ENCODE measurements at places on chromosomes 4 and X.

- DNase-seq: peak; percentile 26
These were observed 144.2 kb downstream of the PDLIM5 start for GRCh38 chr4:94595880-94596483.

GRCh38 chrX:150846130-150846529 lies 52.3 kb downstream of the CD99L2 start:
- no peak for DNase-seq

GRCh38 chrX:122363112-122363795 lies 820.8 kb upstream of the GRIA3 start:
- peak; percentile 17 for DNase-seq

GRCh38 chr4:80186676-80187075 lies 10.6 kb upstream of the PRDM8 start:
- DNase-seq: no peak

DNA sequence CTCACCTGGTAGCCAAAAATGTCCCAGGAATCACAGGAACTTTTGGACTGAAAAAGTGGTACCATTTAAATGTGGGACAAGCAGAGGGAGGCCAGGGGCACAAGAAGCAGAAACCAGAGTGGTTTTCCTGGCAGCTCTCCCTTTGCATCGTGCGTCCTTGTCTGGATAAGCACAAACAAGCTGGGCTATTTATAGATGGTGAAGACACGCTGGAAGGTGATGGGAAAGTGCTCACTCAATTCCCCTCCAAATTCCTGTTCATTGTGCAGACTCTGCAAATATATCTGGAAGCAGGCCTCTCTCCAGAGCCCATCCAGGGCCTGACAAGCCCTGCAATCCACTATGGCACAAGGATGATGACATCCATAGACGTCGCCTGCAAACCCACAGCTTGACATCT lies 63.6 kb upstream of the MAP3K15 start:
- no peak for DNase-seq

DNA sequence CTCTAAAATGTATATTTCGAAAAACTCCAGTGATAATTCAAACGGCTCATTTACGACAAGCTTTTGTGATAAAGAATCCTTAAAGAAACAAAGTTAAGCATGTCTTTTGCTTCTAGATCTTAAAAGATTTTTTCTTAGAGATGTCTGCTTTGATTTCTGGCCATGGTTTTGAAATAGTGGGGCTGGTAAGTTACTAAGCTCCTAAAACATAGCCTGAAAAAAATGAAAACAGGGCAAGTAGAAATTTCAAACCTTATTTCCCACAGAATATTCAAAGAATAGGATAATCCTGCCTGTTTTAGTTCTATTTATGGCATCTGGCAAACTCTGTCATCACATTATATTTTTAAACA lies 318.3 kb downstream of the ARHGAP24 start:
- no peak for DNase-seq

DNA sequence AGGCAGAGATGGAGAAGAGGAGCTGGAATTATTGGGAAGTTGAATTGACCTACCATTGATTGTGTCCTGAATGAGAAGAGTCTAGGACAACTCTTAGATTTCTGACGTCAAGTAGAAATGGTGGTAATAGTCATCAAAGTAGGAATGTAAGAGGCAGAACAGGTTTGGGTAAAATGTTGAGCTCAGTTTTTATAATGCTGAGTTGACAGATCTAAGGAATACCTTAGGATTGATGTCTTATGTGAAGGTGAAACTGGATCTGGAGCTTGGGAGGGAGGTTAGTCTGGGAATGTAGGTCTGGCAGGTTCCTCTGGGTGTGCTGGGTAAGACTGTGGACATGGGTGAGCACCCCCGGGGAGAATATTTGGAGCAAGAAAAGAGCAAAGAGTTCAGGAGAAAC lies 31.9 kb downstream of the JADE1 start:
- peak; percentile 35 for DNase-seq

- no peak for DNase-seq
These were observed 20.2 kb downstream of the SYAP1 start for GRCh38 chrX:16739574-16739973.

DNA sequence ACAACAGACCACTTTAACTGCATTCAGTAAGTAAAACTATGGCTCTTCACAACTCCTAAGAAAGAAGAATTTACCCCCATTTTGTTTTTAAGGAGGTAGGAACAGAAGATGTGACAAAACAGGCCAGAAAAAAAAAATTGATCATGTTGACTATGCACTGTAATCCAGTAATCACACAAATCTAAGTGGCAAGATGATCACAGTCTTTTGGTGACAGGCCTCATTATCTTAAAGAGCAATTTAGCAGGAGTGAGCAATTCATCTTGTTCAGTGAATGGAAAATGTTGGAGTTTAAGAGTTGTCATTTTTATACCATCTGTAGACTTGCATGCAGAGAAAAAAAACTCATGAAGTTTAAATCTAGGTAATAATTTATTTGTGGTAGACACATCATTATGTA lies 115.1 kb downstream of the SLC39A8 start:
- no peak for DNase-seq

DNA sequence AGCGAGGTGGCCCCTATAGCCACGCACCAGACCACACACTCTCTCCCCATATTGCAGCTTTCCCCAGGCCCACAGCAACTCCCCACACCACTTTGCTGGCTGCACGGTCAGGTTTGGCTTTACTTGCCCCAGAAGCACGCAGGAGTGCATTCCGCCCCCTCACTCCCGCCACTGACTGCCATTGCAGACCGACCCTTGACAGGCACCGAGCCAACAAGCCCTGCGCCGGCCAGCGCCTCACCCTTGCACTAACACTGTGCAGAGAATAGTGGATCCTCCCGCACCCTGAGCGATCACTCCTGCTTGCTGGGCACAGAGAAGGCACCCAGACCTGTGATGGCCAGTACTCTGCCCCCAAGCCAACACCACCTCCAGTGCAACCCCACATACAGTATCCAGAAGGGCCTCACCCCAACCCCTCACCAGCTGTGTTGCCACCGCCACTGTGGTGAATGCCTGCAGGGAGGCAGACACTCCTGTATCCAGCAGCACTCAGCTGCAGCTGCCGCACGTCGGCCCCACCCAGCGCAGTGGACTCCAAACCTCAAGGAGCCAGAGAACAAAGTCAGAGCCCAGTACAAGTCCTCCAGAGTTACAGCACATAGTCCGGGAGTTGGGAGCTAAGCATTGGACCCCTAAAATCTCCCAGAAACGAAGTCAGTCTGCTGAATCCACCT lies 28.6 kb upstream of the DIAPH2 start:
- DNase-seq: no peak

- DNase-seq: no peak
These were observed 284.0 kb downstream of the BCOR start for GRCh38 chrX:39813631-39814277.

- DNase-seq: no peak
These were observed 31.2 kb downstream of the SLC2A9 start for GRCh38 chr4:9989918-9990635.

GRCh38 chr4:145315811-145316225 lies 135.4 kb upstream of the OTUD4 start:
- DNase-seq: no peak

DNA sequence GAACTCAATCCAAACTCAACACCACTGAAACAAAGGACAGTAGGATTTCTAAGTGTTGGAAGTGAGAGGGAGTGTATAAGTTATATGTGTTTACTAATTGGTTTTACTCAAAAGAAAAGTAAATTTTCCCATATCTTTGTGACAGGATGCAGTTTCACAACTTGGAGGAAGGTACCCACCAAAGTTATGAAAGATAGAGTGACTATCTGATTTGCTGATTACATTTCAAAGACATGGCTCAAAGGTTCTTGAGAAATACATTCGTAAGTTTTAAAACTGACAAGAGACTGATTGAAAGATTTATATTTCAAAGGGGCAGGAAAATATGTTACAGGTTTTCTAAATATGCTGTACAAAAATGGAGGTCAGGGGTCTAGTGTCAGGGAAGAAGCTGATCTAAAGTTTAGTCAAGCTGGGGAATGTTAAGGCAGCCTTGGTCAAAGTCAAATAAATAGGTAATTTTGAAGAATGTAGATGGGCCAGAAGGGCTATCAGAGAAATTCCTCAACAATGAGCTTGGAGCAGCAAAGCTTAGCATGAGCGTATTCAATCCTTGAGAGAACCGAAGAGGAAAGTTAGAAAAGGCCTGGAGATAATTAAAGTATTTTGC lies 9.7 kb upstream of the COMMD8 start:
- DNase-seq: no peak

DNA sequence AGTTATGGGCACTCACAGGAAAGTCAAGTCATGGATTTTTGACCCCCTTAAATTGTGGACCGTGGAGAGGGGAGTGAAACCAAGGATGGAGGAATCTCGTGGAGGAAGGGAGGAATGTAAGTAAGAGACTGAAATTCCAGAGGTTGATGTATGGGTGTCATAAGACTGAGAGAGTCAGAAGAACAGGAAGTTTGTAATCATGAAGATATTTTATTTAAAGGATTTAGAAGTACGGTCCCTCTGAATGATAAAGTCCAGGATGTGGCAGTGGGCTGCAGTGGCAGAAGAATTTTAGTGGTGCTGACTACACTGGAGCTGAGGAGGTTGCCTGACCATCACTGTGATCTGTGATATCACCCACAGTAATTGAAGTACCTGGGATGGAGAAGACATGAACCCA lies 57.8 kb downstream of the DCLK2 start:
- DNase-seq: no peak

DNA sequence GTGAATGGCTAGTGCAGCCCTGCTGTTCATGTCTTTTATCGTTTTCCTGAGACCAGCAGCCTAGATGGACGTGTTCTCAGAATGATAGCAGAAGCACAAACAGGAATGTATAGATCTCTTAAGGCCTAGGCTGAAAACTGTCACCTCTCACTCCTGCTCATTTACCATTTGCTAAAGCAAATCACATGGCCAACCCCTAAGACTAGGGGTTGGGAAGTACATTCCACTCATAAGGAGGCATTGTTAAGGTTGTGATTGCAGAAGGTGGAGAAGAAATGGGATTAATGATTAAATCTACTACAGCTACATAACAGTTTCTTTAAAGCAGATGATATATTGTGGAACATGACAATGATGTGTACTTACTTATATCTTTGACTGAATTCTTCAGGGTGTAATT lies 536.8 kb upstream of the FTHL17 start:
- no peak for DNase-seq

- DNase-seq: no peak
These were observed 44.4 kb downstream of the PSAPL1 start for GRCh38 chr4:7390336-7390735.

DNA sequence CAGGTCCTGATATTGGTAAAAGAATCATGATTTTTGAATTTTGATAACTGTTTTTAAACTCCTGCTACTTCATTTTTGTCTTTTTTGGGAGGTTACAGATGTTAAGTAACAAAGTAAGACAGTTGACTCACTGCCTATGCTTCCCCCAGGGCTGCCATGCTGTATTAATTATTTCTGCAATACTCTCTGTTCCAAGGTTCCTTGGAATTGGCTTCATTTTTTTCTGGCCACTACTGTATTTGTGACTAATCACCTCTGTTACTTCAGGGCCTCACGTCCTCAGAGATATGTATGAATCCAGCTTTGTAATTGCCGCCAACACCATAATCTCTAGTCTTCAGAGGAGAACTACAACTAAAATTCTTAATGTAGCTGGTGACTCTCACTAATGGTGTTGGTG lies 1729.3 kb downstream of the C4orf33 start:
- DNase-seq: no peak

DNA sequence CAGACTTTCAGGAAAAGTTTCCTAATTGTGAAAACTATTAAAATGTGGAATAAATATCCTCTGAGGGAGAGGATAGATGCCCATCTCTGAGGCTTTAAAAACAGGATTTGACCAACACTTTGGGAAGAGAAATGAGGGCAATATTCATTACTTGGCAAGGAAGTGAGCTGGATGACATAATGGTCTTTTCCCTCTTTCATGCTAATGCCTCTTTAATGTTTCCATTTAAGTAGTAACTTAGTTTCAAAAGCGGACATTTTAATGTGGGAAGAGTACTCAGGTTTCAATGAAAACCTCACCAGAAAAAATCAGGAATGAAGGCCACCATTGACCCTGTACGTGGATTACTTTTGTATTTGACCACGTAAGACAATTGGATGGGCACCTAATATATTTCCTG lies 503.3 kb downstream of the ANKRD50 start:
- DNase-seq: no peak

DNA sequence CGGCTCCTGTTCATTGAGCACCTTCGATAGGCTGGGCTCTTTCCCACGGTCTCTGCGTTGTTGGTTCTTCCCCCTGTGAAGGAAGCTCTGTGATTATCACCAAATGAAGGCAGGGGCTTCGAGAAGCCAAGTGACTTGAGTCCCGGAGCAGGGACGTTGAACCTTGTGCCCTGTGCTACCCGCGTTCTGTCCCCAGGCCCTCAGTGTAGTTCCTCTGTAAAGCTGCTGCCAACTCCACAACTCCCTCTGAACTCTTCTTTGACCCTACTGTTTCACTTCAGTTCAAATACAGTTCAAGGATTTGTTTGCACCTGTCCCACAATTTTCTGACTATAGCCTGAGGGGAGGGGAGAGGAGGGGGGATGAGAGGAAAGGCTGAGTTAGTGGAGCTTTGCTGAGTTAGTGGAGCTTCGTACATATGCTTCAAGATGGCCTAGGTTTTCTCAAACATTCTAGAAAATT lies 635 bp upstream of the PHF8 start:
- DNase-seq: no peak

- DNase-seq: no peak
These were observed 1351.6 kb upstream of the PABPC4L start for GRCh38 chr4:135553213-135553612.

GRCh38 chr4:187128976-187129375 lies 405.3 kb upstream of the FAT1 start:
- DNase-seq: no peak

GRCh38 chrX:72169008-72169728 lies 12.4 kb upstream of the PIN4 start:
- no peak for DNase-seq

GRCh38 chr4:108783665-108784463 lies 21.0 kb upstream of the ETNPPL start:
- no peak for DNase-seq

GRCh38 chr4:40572692-40573310 lies 56.9 kb downstream of the RBM47 start:
- no peak for DNase-seq

DNA sequence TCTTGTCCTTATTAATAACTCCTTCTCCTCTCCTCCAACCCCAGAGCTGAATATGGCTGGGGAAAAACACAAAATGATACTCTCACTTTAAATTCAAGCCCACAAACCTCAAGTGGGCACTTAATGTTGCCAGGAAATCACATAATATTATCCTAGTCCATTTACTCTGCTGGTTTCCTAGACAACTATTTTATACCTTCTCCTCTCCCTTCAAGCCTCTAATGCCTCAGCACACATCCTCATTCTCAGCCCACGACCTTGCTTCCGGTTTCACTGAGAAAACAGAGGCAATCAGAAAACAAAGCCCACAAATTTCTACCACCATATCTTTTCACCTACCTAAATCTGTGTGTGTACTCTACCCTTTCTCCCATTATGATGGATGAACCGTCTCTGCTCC lies 12.1 kb upstream of the CLCN5 start:
- no peak for DNase-seq

GRCh38 chrX:115560978-115561604 lies at the start of gene PLS3:
Gene PLS3 (plus strand): TSS chrX:115561174. CDS start chrX:115610251, 49,077 bp downstream.
- DNase-seq: peak; percentile 88

GRCh38 chr4:77187322-77187721 lies 30.3 kb downstream of the CCNG2 start:
- DNase-seq: no peak

GRCh38 chr4:179797738-179798137 lies 2355.5 kb upstream of the AGA start:
- no peak for DNase-seq

GRCh38 chrX:29862126-29862677 lies 353.2 kb upstream of the MAGEB2 start:
- DNase-seq: no peak

- no peak for DNase-seq
These were observed 203.5 kb upstream of the RPL34 start for GRCh38 chr4:108416831-108417230.

Measured in iPS-NIHi11 (cell line).